ENCODE measurements at places on chromosomes 3 and 15.
A peak's percentile ranks its signal among the peaks of the same experiment; 100 is the strongest.

- no peak for DNase-seq
Observed at GRCh38 chr3:53803124-53803815, 42.9 kb downstream of the CHDH start.

DNA sequence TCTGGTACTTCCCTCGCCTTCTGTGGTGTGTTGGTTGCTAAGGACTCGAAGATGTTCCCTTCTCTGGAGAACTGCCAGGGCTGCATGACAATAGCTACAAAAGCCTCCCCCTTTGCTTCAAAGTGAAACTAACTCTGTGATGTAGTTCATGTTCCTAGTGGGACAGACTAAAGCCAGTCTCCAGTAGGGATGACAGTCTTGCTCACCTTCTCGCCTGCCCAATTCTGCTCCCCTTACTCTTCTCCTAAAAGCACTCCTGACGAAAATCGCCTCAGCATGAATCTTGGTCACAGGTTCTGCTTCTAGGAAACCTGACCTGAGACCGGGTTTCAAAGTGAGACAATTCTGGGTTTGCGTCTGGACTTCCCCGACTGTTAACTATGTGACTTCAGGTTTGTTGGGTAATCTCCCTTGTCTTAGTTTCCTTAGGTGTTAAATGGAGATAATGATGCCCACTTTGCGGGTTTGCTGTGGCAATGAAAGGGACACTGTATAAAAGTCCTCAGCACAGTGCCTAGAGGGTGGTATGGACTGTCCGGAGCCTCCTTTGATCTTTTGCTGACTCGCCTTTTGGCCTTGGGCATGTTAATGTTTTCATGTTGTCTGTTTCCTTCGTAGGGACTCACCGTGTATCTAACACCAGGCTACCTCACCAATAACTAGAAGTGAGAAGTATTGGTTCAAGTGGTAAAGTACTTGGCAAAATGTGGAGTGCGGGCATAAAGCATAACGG lies 24.9 kb upstream of the THRB start:
- DNase-seq, result no peak

GRCh38 chr15:99732124-99732750 lies 1.0 kb downstream of the LYSMD4 start:
- DNase-seq, result peak; percentile 12

- peak; percentile 35 for DNase-seq
Observed at GRCh38 chr3:72255791-72256559, 471.0 kb upstream of the PROK2 start.

GRCh38 chr3:170579646-170580045 lies 6.2 kb downstream of the SLC7A14 start:
- DNase-seq, result no peak

DNA sequence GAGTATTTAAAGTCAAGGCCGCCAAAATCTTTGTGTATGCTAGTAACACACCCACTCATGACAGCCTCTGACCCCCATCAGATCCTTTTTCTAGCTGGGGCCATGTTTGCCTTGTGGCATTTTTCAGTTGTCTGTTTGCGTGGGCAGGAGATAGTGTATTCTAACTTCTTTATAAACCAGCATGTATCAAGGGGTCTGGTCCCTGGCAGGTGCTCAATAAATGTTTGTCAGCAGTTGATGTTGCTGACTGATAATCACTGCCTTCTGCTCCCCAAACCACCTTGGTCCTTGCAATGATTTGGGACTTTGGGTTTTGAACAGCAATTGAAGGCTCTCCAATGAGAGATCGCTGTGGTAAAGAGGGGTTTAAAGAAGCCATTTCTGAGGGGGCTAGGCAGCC lies 19.2 kb downstream of the RARB start:
- DNase-seq, result no peak

DNA sequence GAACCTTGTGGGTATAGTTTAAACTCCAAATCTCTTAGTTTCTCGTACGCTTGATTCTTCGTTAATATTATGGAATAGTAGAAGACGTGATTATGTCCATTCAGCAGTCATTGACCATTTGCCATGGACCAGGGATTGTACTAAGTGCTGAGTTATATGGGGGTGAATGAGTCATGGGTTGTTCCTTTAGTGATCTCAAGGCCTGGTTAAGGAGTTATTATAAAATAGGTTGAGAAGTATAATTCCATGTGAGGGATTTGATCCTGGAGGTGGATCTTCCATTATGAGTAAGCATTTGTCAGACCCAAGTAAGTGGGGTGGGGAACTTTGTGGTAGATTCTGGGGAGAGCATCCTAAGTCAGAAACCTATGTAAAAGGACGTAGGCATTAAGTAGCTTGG lies 15.4 kb downstream of the NR2C2 start:
- DNase-seq, result no peak

- no peak for DNase-seq
Observed at GRCh38 chr3:188165596-188165995, 11.6 kb downstream of the LPP start.

- DNase-seq, result peak; percentile 56
Observed at GRCh38 chr3:5071061-5071460, 51.0 kb upstream of the ARL8B start.

GRCh38 chr3:63067999-63068645 lies 192.9 kb upstream of the CADPS start:
- DNase-seq, result peak; percentile 4

DNA sequence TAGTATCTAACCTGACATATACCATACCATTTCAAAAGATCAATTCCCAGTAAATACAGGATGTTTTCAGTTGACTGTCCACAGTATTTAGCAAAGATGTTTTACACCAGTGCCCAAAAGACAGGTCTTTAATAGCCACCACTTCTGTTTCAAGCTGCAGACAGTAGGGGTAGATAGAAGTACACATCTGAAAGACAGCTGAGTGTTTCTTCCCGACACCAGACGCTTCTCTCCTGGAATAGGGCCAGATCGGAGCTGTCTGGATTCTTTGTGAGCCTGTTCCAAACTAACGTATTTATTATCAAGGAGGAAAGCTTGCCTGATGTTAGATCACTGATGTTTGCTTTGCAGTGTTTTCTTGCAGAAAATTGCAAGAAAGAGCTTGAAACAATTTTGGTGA lies 136.1 kb upstream of the RBMS3 start:
- DNase-seq, result no peak

- peak; percentile 81 for DNase-seq
Observed at GRCh38 chr3:16546186-16547010, 32.9 kb upstream of the RFTN1 start.

DNA sequence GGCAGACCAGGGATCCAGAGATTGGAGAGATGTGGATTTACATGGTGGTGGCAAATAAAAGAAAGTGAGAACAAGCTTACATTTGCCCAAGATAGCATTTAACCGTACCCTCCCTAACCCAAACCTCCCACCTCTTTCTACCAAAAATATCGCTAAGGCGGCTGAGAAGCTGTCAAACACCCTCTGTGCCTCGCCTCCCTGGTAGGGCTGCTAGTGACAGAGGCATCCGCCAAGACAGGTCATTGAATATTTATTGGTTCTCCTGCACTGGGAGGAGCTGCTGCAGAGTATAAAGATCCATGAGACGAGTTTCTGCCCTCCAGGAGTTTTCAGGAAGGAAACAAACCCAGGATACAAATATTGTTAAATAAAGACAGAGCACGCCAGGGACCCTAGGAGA lies 107.3 kb upstream of the TMC3 start:
- DNase-seq, result no peak

DNA sequence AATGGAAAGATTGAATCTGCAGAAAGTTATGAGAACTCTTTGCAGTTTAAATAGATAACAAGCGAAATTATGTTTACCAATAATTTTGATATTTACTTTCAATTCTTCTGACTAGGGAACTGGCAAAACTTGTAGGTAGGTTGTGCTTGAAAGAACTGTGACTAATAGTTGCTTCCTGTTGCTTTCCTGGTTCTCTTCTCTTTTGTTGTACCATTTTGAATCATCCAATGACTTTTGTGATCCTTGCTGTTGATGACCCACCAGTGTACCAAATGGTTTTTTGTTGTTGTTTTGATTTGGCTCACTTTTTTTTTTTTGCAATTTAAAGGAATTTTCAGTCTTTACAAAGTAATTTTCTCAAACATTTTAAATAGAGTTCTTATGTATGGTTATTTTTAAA lies 64.9 kb upstream of the DCBLD2 start:
- DNase-seq, result no peak

DNA sequence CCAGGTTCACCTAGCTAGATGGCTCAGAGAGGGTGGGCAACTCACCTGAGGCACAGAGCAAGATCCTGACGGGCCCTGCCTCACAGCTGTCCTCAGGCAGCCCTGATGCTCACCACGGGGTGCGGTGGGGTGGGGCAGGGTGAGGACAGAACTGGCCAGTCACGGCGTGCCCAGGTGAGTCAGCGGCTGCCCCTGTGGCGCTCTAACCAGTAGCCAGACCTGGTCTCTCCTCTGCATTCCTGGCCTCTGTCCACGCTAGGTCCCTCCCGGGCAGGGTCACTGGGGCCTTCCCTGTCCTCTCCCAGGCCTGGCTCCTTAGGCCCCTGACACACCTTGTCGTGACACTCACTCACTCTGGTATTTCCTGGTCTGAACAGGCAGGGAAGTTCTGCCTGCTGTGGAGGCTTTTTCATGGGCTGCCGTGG lies 901 bp downstream of the ALS2CL start:
- DNase-seq, result no peak

Measured in suppressor macrophage (primary cell).